ENCODE measurements at places on chromosomes 6 and 20. TPM values are rescaled to one million over a fixed set of nuclear protein-coding genes. Genes with fewer than 3 reads are reported as not detected.

GRCh38 chr6:42197555-42198362 lies 3.0 kb upstream of the GUCA1B start:
- peaks cover 9% of the 10 kb centered on the region for H3K36me3 ChIP-seq
- no peak for DNase-seq
- no peaks in the 10 kb centered on the region for H3K27me3 ChIP-seq
- H3K4me3 ChIP-seq, result no peak overlapping the region
- H3K4me1 ChIP-seq, result no peaks in the 10 kb centered on the region

GRCh38 chr20:7406671-7407070 lies 533.6 kb downstream of the HAO1 start:
- no peaks in the 10 kb centered on the region for H3K36me3 ChIP-seq
- no peaks in the 10 kb centered on the region for H3K27me3 ChIP-seq
- H3K4me1 ChIP-seq, result no peaks in the 10 kb centered on the region
- no peak for DNase-seq

DNA sequence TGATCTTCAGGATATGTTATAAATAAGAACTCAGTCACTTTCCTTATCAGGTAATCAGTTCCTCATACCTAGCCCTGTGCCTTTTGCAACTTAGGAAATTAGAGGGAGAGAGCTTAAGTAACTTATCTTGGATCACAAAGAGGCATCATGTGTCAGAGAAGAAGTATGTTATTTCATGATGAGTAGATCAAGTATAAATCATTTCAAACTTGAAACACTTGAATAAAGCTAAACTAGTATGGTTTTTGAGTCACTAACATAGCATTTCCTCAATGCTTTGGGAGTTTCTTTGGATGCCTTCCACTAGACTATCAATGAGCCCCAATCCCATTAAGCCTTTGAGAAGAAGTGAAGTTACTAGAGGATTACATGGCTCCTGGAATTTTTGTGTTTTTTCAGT lies 102.6 kb upstream of the TNFAIP3 start:
- H3K4me1 ChIP-seq, result peaks cover 26% of the 10 kb centered on the region
- H3K36me3 ChIP-seq, result peaks cover 4% of the 10 kb centered on the region
- no peak overlapping the region for H3K27ac ChIP-seq
- H3K27me3 ChIP-seq, result no peaks in the 10 kb centered on the region

DNA sequence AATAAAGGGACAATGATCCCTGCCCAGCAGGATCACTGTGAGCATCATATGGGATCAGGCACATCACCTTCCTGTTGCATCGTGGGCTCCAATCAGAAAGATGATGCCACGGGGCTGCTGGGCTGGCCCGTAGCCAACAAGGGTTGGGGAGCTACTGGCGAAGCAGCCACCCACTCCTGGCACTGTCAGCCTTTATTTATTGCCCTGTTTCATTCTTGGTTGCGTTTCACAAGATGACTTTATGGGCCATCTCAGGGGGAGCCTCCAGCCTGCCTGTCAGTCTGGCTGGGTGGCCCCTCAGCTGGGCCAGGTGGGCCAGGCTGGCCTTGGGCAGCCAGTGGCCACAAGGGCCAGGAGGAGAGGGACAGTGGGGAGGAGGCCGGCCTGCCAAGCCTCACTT lies 17.3 kb downstream of the VSTM2L start:
- H3K27me3 ChIP-seq, result peaks cover 19% of the 10 kb centered on the region
- DNase-seq, result no peak
- H3K36me3 ChIP-seq, result no peaks in the 10 kb centered on the region
- no peak overlapping the region for H3K4me3 ChIP-seq

DNA sequence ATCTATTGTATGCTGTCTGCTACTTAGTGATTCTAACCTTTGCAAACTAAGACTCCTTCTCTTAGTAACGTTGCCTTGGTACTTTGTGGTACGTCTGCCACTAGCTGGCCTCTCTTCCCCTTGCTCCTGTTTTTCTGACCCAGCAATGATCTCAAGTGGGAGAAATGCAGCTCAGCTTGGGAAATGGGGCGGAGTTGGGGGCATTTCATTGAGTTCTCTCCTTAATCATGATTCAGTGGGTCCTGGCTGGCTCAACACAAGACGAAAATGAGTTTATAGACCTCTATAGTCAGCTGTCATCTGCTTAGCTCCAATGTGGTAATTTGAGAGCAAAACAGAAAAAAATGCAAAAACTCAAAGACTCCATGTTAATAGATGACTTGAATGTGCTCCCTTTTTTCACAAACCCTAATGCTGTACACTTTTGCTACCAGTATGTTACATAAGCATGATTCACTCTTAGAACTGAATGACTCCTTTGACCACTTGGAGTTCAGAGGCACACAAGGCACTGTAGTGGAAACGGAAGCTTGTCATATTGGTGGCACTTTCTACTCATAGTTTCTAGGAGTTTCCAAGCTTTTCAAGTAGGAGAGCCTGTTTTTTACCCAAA lies 55.3 kb upstream of the SOX4 start:
- H3K27me3 ChIP-seq, result no peaks in the 10 kb centered on the region
- H3K4me1 ChIP-seq, result no peaks in the 10 kb centered on the region
- H3K4me3 ChIP-seq, result no peak overlapping the region
- DNase-seq, result no peak
- no peak overlapping the region for H3K27ac ChIP-seq
- H3K36me3 ChIP-seq, result no peaks in the 10 kb centered on the region

The ZSCAN23 gene
- 1.1 TPM for total RNA-seq

The PGC gene
- total RNA-seq, result 0.60 TPM

DNA sequence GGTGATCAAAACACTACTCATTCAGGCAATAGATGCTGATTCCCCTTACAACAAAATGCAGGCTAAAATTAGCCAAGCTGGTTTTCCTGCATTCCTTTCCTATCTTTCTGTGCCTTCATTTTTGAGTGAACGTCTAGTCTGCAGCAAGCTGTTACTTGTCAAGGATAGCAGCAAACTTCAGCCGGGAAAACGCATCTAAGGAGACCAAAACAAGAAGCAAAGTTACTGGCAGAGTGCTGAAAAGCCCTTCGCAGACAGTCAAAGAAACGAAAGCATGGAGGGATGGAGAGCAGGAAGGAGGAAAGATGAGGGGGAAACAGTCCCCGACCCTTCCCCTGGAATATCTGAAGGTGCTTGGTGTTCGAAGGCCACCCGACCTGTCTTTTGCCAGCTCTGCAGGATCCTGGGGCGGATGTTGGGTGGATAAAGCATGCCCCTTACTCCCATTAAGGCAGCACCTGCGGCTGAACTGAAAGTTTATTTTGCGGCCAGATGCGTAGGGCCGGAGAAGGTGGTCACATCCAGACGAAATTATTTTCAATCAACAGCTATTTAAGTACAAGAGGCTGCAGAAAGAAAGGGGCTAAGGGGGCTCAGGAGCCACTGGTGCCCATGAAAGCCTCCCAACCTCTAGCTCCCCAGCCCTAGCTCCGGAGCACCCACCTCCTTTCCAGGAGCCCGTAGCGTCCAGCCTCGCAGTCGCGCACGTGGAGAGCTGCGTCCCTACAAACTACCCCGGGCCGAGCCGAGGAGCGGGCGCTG lies 538 bp downstream of the FERMT1 start:
- DNase-seq, result no peak
- H3K4me1 ChIP-seq, result no peaks in the 10 kb centered on the region
- peak overlapping the region; percentile 29 for H3K4me3 ChIP-seq
- no peak overlapping the region for H3K27ac ChIP-seq
- H3K27me3 ChIP-seq, result peaks cover 37% of the 10 kb centered on the region

- H3K36me3 ChIP-seq, result no peaks in the 10 kb centered on the region
- H3K4me3 ChIP-seq, result no peak overlapping the region
- H3K27ac ChIP-seq, result no peak overlapping the region
- DNase-seq, result no peak
Measured at GRCh38 chr6:55902796-55903195, 27.4 kb upstream of the BMP5 start.

The PPP1R3G gene
- not detected for total RNA-seq
